ENCODE measurements at places on chromosomes 13 and 19.

DNA sequence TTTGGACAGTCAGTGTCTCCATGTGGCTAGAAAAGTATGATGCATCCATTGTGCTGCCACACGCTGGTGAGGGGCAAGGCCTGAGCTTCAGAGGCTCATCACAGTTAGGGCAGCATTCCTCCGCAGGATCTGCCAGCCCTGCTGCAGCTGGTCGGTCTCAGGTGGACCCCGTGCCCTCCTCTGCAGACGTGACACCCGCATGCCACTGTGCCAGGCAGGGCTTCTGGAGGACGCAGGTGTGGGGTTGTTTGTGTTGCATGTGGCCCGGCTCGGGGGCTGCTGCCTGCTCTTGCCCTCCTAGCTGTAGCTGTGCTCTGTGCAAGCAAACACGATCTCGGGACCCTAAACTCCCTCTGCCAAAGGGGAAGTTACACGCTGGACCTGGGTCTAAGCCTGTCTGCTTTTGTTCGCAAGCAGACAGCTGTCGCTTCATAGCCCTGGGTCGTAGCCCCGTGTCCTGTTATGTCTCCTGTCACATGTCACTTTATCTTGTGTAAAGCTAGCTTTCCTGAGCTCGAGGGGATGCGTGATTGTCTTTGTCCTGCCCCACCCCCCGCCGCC, 45.3 kb downstream of the SLC7A9 start:
- DNase-seq, result no peak

GRCh38 chr13:99356012-99356261, 48.7 kb upstream of the GPR183 start:
- no peak for DNase-seq

GRCh38 chr19:50912727-50913716, 1.8 kb upstream of the KLK4 start:
- DNase-seq, result no peak

GRCh38 chr13:70380809-70381208, 272.6 kb upstream of the KLHL1 start:
- DNase-seq, result no peak

DNA sequence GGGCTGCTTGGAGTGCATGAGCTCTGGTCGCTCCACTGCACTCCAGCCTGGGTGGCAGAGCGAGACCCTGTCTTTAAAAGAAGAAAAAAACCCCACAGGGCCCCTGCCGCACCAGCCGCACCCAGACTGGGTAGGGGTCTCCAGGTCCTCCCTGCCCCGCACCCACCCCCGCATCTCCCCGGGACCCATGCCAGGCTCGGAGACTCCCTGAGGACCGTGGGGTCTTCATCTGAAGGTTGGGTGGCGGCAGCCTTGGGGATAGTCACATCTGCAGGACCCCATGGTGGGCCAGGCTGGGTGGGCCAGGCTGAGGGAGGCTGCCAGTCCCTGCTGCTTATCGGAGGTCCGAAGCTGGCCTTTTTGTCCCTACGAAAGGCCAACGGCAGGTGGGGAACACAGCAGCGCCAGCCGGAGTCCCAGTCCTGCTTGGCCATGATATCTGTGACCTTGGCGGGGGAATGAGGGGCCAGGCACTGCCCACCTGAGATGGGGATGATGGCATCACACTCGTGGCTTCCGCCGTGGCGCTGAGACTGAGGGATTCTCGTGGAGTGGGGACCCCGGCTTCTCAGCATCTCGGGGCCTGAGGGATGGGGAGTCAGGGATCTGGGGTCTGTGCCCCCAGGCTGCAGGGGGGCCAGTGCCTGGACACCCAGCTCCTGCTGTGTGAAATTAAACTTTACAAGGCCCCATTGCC, 11.1 kb downstream of the EFNA2 start:
- DNase-seq, result no peak

- no peak for DNase-seq
Measured at GRCh38 chr13:114134111-114134943, 1.9 kb upstream of the RASA3 start.

GRCh38 chr13:78298657-78299056, 304.7 kb downstream of the POU4F1 start:
- DNase-seq, result peak; percentile 3

- peak; percentile 26 for DNase-seq
Measured at GRCh38 chr13:108902405-108903155, 273.2 kb downstream of the MYO16 start.

- no peak for DNase-seq
Measured at GRCh38 chr19:18204394-18205199, 755 bp upstream of the RAB3A start.

DNA sequence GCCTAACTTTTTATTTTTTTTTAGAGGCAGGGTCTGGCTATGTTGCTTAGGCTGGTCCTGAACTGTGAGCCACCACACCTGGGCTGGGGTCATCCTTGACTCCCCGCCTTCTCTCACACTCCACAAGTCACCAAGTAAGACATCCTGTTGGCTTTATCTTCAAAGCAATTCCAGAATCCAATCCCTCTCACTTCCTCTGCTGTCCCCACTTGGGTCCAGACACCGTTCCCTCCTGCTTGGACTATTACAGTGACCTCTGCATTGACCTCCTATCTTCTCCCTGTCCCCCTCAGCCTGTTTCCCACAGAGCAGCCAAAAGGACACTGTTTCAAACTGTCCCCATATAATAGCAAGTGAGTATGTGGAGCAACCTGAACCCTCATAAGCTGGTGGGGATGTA, 4.7 kb upstream of the GNG8 start:
- no peak for DNase-seq

DNA sequence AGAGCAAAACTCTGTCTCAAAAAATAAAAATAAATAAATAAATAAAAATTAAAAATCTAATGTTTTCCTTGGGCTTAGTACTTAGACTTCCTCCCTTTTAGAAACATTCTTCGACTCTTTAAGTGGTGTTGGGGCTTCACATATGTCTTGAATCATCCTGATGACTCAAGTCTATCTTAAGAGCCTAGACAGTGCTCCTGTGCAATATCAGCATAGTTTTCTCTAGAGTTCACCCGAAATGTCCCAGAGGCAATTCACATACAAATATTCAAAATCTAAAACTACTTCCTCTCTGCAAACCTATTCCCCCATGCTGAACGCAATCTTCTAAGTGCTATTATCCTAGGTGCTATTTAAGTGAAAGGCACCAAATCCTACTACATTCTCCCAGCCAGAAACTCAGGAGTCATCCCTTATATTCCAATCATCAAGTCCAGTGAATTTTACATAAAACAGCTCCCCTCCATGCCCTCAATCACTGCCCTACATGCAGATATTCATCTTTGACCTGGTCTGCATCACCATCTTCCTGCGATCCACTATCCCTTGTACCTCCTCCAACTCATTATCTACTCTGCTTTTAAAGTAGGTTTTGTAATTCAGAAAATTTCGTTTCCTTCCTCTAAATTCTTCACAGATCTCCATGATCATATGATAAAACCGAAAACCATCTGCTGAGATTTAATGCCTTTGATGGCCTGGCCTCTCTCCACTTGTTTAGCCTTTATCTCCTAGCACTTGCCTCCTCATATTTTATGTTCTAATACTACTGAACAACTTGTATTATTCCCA, 102.7 kb downstream of the ELF1 start:
- DNase-seq, result no peak

DNA sequence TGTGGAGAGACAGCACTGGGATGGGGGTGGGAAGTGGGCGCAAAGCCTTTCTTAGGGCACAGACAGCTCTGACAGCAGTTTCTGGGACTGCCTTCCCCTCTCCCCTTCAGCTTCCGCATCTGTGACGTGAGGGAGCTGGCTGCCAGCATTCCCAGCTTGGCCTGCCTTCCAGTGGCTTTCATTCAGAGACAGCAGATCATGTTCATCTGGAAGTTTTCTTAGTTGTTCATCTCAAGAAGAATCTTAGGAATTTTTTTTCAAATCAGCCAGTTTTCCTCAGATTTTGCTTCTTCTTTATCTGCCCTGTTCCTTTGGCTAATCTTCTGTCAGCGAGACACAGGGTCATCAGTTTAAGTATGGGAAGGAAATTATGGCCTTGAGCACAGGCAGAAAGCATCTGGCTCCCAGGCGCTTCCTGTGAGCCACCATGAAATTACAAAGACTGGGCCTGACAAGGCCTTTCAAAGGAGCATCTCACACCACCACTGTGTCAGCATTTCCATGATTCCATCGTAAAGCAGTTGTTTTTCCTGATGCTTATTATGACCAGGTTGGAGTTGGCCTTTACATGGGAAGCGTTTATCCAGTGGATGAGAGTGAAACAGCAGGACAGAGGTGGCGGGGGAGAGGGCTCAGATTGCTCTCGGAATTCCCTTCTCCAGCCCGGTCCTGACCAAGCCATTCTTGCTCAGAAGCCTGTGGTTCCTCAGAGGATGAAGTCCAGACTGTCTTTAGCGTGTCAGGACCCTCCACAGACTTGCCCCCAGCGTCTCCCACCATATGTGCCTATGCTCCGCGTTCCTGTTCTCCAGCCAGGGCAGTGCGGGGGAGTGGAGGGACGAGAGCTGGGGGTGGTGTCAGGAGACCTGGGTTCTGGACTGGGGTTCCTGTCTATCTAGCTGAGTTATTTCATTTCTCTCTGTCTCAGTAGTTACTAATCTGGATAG, 43.6 kb downstream of the ARHGAP35 start:
- no peak for DNase-seq

DNA sequence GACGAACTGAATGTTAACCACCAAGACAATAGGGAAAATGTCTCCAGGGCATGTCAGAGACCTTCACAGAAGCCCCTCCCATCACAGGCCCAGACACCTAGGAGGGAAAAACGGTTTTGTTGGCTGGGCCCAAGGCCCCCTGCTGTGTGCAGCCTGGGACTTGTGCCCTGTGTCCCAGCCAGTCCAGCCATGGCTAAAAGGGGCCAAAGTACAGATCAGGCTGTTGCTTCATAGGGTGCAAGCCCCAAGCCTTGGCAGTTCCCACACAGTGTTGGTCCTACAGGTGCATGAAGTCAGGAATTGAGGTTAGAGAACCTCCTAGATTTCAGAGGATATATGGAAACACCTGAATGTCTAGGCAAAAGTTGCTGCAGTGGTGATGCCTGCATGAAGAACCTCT, 428.7 kb downstream of the SUCLA2 start:
- DNase-seq, result no peak

DNA sequence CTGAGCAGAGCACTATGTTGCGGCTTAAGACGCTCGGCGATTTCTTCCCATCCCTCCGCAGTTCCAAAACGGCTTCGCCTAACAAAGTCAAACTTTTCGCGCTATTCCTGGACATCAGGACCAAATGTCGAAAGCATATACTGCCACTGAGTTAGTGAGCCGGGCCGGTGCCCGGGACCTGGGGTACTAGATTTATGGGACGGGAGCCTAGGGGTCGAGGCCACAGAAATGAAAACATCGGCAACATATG, 699 bp downstream of the RCBTB2 start:
- DNase-seq, result no peak

GRCh38 chr13:95745289-95745688, 68.3 kb downstream of the DNAJC3 start:
- no peak for DNase-seq

DNA sequence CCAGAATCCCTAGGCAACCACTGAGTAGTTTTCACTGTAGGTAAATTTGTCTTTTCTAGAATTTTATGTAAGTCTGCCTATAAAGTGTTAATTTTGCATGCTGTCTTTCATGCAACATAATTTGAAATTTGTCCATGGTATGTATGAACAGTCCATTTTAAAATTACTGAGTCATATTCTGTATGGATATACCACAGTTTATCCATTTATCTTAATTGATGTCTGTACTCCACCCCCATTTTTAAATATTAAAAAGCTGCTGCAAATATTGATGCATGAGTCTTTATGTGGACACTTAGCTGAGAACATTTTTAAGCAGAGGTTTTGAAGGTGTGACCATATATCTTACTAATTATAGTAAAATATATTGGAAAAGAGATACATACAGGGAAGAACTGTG, 9.0 kb downstream of the ZNF134 start:
- no peak for DNase-seq

DNA sequence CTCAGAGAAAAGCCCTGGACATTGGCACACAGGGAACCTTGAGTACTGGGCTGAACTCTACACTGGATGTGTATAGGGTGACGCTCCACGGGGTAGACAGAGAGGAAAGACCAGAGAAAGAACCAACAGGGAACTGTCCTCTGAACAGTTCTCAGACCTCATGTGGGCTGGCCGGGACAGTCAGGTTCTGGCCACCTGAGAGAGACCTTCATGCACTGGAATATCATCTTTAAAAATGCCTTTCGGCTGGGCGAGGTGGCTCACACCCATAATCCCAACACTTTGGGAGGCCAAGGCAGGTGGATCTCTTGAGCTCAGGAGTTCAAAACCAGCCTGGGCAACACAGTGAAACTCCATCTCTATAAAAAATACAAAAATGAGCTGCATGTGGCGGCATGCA, 143.8 kb upstream of the GJB6 start:
- DNase-seq, result no peak

DNA sequence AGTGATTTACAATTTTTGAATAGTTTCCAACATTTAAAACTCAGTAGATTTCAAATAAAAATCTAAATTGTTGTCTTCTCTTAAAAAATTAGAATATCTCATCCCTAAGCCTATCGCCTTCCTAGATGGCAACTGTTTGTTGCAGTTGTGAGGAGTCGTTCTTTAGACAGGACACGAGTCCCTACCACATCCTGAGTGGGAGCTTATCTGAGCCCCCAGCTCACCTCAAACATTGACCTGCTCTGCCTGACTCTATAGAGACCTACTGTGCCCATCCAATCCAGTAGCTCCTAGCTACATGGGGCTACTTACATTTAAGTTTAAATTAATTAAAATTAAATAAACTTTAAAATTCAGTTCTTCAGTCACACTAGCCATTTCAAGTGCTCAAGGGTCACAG, 434.7 kb downstream of the FOXO1 start:
- no peak for DNase-seq

DNA sequence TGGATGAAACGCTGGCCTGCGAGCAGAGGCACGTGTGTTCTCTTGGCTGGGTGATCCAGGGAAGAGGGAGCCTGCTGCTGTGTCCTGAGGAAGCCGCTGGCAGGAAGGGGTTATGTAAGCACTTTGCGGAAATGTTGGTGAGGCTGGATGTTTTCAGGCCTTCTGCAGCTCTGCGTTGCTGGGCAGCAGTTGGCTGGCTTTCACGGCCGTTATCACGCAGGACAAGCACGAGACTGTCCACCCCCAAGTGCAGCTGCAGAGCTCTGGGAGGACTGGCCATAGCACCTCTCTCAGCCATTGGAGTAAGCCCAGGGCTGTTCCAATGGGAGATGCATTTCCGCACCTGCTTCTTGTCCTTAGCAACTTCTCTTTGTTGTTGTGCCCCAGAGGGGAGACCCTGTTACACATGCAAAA, 146.9 kb upstream of the SOX21 start:
- DNase-seq, result no peak

GRCh38 chr13:95091755-95092154, 209.5 kb downstream of the ABCC4 start:
- no peak for DNase-seq

- DNase-seq, result no peak
Measured at GRCh38 chr13:34762312-34762711, 179.8 kb upstream of the NBEA start.

- DNase-seq, result no peak
Measured at GRCh38 chr13:52804202-52804641, 44.2 kb downstream of the PCDH8 start.
